ENCODE measurements at places on chromosomes 7 and 10.
A peak's percentile ranks its signal among the peaks of the same experiment; 100 is the strongest.

- no peak for DNase-seq
Measured at GRCh38 chr10:8044908-8045725, 9.4 kb upstream of the GATA3 start.

GRCh38 chr7:116173051-116174028 lies 37.0 kb upstream of the TES start:
- peak; percentile 72 for DNase-seq

DNA sequence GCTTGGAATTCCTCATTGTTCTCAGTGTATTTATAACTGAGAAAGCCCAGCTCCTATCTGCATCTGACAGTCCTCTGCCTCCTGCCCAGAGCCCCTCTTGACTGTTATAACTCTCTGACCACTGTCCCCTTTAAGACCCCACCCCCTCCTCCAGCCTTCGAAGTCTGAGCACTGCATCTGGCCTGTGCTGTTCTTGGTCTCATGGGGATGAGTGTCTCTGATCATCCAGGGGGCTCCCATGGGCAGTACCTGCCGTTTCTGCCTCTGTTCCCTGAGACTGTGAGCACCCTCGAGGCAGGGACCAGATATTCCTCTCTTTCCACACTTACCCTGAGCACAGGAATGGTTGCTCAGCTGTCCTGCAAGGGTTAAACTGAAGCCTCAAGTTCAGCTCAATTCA lies 7.7 kb downstream of the GHRHR start:
- DNase-seq = no peak

- peak; percentile 93 for DNase-seq
Measured at GRCh38 chr7:36227223-36227622, 74.2 kb downstream of the EEPD1 start.

Data from EH (cell line).